Mucosa of descending colon (tissue), 3 donors: ENCODE measurements at places on chromosomes 16 and 17. TPM values are rescaled to one million over a fixed set of nuclear protein-coding genes. Genes with fewer than 3 reads are reported as not detected.
A peak's percentile ranks its signal among the peaks of the same experiment; 100 is the strongest.

ZG16B gene
- 24.3 TPM for total RNA-seq

DNA sequence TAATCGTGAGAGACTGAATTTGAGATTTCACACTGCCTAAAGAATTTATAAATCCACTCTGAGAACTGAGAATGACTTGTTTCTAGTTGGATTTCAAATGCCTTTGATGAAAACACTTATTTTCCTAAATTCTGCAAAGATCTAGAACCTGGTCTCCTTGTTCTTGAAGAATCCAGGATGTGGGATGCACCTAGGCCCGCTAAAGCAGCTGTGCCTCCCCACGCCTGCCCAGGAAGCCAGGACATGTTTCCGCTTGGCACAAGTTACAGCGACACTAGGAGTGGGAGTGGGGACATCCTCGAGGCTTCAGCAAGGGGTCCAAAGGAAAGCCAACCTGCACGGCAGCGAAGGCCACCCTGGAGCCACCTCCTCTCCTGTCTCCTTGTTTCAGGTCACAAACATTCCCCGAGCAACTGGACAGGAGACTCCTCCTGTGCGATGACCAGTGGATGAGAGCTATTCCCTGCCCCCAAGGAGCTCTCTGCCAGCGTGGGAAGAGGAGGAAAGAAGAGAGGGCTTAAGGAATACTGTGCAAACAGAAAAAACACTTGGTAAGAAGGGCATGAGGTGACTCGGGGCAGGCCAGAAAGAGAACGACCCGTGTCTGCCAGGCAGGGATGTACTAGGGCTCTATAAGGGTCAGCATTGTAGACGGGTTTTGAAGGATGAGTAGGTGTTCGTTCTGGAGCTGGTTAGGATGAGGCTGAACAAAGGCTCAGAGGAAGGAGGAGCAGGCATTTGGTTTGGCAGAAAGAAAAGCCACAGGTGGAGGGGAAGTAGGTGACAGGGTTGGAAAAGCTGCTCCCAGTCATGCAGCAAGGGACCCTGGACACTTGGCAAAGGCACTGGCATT lies 11.1 kb downstream of the VAC14 start:
- no peak for DNase-seq

DNA sequence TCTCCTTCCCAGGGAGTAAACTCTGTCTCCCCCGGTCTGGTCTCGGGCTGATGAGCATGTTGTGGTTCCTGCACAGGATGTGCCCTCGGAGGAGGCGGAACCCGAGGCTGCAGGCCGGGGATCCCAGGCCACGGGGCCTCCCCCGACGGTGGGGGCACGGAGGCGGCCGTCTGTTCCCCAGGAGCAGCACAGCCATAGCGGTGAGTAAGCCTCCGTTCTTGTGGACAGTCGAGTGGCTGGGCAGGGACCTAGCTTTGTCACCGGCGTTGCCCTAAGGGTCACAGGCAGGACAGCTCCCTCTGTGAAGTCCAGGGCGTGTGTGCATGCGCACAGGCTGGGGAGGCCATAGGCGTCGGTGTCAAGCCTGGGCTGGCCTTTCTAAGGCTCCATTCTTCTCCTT lies 3.5 kb downstream of the ZNF213 start:
- no peak for DNase-seq

- peak; percentile 19 for DNase-seq
Observed at GRCh38 chr17:80984749-80985148, 6.9 kb upstream of the CHMP6 start.

DNA sequence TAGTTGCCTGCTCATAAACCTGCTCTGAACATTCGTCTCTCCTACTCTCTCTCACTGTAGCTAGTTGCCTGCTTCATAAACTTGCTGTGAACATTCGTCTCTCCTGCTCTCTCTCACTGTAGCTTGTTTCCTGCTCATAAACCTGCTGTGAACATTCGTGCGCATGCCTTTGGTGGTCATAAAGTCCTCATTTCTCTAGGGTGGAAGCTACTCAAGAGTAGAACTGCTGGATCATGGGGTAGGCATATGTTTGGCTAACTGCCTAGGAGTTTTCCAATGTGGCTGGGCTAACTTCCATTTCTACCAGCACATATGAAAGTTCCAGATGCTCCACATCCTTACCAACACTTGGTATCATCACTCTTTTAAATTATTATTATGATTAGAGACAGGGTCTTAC lies 174.6 kb upstream of the RPH3AL start:
- no peak for DNase-seq

GRCh38 chr17:82346342-82347300 lies 12.4 kb upstream of the TEX19 start:
- no peak for DNase-seq

DNA sequence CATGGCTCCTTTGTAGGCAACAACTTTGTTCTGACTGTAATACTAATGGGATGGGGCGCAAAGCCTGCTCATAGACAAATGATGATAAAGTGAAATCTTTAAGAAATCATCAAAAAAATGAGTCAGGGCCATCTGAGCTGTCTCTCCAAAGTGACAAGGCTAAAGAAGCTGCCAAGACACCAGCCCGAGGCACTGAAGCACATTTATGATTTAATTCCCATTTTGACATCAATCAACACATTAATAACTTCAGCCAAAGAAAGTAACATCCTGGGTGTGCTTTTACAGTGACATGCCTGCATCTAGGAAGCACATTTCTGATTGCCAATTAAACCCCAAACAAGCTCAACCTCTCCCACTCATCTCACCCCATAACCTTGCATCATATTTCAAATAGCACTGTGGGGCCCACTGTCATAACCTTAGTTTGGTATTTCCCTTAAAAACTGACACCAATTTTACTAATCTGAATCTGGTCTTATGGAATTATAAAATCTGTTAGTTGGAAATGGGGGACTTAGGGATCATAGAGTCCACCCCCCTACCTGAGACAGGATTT lies 676.6 kb downstream of the TOX3 start:
- DNase-seq, result no peak

DNA sequence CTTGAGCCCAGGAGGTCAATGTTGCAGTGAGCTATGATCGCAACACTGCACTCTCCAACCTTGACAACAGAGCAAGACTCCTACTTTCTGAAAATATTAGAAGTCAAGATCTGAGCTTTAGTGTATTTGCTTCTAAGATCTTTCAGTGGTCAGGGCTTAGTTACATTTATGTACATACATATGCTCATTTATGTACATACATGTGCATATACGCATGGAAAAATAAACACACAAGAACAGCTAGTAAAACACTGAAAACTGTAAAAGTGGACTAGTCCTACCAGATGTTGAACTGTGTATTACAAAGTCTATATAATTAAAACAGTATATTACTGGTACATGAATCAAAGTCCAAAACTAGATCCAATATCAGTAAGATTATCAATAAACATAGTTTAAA lies 28.3 kb downstream of the PTRH2 start:
- DNase-seq, result no peak

GRCh38 chr16:68079626-68080344 lies 5.4 kb upstream of the NFATC3 start:
- DNase-seq, result peak; percentile 91

CHST5 gene
- 27.4 TPM for total RNA-seq

- DNase-seq, result no peak
Observed at GRCh38 chr16:76816475-76816874, 374.5 kb upstream of the MON1B start.

DNA sequence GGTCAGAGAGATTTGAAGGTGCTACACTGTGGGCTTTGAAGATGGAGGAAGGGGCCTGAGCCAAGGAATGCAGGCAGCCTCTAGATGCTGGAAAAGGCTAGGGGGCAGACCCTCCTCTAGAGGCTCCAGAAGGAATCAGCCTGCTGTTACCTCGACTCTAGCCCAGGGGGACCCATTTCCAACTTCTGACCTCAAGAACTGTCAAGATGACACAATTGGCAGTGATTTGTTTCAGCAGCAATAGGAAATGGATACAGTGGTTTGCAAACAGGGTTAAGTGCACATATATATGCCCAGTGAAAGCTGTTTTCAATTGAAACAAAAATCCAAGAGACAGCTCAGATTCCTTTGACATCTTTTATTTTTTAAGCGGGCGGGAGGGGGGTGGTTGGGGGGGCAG lies 3.7 kb upstream of the ZDHHC1 start:
- no peak for DNase-seq

GRCh38 chr17:33120103-33120502 lies 128.5 kb downstream of the SPACA3 start:
- DNase-seq, result no peak

HIGD1B gene
- total RNA-seq, result 1.6 TPM

DNA sequence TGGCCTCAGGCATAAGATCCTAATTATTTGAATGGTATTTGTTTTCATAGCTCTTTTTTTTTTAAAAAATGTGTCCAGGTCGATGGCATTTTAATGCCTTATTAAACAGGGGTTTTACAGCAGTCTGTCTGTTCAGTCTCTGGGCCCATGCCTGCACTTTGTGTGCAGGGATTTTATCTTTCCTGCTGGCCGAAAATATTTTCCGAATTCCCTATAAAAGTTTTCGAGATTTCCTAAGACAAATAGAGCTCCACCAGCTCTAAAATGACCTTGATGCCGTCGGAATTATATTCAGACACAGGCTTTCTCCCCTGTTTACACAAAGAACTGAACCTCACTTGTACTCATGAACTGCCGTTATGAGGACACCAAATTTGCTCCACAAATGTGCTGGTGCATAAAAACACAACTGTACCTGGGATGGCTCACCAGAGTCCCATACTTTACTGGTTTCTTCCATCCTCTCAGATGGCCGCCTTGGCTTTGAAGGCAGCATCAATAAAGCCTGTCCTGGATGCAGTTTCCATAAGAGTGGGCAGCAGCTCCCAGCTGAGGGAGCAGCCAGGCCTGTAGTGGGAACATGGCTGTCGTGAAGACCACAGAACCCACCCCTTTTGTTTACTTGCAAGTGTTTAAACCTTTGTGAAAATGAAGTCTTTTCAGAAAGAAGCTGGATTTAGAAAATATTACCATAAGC lies 44.9 kb downstream of the TBX4 start:
- no peak for DNase-seq

DNA sequence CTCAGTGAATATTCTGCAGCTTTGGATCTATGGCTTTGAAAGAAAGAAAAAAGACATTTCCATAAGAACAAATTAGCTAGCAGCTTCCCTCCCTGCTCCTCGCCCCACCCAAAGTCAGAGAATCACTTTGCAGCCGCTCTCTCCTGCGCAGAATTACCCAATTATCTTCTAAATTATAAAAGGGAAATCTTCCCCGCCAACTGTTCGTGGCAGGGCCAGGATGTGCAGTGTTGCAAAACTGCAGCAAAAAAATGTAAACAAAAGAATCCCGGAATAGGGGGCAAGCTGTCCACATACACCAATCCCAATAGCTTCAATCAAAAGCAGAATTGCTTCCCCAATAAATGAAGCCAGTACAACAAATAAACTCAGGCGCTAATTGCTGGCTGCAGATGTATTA lies 510.6 kb downstream of the RBFOX1 start:
- DNase-seq, result no peak

DPEP2 gene
- 1.5 TPM for total RNA-seq

GRCh38 chr17:71926746-71927398 lies 193.9 kb upstream of the SOX9 start:
- DNase-seq, result no peak

USH1G gene
- total RNA-seq, result not detected

DNA sequence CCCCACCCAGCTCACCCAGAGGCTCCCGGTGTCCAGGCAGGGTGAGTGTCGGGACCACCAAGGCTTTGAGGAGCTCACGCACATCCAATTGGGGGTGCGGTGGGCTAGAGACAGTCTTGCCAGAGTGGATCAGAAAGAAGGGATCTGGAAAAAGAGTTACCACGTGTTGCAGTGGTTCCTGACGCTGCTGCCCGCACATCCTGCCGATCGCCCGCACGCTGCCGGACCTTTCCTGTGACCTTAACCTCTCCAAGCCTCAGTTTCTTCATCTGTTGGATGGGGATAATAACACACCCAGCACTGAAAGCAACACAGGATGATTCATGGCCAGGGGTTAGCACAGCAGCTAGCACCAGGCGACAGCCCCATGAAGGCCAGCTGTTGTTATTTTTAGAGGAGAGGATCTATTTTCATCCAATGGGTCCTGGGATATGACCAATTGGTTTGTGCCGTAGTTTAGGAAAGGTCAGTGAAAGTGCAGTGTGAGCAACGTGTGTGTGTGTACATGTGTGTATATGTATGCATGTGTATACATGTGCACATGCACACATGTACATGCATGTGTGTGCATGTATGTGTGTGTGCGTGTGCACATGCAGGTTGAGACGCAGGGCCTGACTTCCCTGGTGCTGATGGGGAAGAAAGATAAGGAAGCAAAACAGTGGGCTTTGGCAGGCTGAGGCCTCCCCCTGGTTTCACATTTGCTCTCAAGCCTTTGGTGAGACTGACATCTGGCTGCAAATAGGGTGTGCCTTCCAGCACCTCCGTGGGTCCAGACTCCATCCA lies 2.5 kb downstream of the ITGAX start:
- no peak for DNase-seq

DNA sequence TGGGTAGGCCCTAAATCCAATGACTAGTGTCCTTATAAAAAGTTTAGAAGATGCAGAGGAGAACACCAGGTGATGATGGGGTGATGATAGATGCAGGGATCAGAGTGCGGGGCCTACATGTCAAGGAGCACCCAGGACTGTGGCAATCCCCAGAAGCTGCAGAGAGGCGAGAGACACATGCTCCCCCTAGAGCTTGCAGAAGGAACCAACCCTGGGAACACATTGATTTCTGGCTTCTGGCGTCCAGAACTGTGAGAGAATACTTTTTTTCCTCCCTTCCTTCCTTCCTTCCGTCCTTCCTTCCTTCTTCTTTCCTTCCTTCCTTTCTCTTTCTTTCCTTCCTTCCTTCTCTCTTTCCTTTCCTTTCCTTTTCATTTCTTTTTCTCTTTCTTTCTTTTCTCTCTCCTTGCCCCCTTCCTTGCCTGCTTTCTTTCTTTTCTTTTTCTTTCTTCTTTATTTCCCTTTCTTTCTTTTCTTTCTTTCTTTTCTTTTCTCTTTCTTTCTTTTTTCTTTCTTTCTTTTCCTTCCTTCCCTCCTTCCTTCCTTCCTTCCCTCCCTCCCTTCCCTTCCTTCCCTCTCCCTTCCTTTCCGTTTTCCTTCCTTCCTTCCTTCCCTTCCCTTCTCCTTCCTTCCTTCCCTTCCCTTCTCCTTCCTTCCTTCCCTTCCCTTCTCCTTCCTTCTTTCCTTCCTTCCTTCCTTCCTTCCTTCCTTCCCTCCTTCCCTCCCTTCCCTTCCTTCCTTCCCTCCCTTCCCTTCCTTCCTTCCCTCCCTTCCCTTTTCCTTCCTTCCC lies 134.3 kb downstream of the HAPSTR1 start:
- no peak for DNase-seq
